ENCODE measurements at places on chromosomes 2 and 18.

GRCh38 chr2:198012025-198012424, 207.6 kb downstream of the PLCL1 start:
- no peak for DNase-seq

GRCh38 chr2:49948091-49948490, 793.8 kb upstream of the FSHR start:
- no peak for DNase-seq

DNA sequence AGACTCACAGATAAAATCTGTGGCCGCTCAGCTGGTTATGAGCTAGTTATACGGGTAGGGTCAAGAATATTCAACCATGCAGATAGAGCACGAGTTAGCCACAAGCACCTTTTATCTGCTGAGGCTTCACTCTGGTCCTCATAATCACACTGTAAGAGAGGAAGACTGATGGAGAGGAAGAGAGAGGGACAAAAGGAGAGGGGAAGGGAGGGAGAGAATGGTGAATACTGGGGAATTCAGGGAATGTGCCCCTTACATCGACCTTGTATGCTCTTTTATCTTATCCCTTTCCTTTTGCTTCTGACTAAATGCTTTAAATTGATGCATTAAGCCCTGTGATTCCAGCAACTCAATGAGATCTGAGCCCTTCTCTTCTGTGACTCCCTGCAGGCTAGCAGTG, 333.1 kb downstream of the DSEL start:
- no peak for DNase-seq

DNA sequence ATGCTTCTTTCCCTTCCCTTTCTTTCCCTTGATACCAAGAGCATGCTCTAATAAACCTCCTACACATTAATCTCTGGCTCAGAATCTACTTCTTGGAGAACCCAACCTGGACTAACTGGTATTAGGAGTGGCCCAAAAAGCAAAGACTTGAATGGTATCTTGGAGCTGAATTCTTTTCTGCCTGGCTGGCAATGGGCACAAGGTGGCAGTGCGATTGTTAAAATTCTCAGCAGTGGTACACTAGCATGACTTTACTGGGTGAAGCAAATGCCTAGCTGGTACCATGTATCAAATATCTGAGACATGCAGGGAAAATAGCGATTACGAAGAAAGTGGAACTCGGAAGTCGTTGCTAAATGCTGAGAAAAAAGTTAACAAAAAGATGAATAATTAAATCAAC, 376.1 kb downstream of the XIRP2 start:
- DNase-seq, result no peak

All from CD4-positive, alpha-beta T cell treated with Interleukin-12 subunit alpha and Interleukin-12 subunit beta, for 1 hour (primary cell).